Activated CD4-positive, alpha-beta T cell treated with anti-CD3 and anti-CD28 coated beads for 36 hours (primary cell): ENCODE measurements at places on chromosomes 5 and 9. TPM values are rescaled to one million over a fixed set of nuclear protein-coding genes. Genes with fewer than 3 reads are reported as not detected.

Gene CEL
- total RNA-seq, result 1.2 TPM

Gene CEMIP2
- 41.0 TPM for total RNA-seq

Gene GRIN3A
- not detected for total RNA-seq

Gene SLCO6A1
- total RNA-seq, result not detected

Gene PCDHB15
- not detected for total RNA-seq

Gene WDR38
- not detected for total RNA-seq

Gene CHSY3
- total RNA-seq, result not detected

Gene SNCAIP
- total RNA-seq, result not detected

Gene FAM221B
- total RNA-seq, result not detected
